Caco-2 (cell line): ENCODE measurements at places on chromosomes 13 and 19. TPM values are rescaled to one million over a fixed set of nuclear protein-coding genes. Genes with fewer than 3 reads are reported as not detected.
A peak's percentile ranks its signal among the peaks of the same experiment; 100 is the strongest.

GRCh38 chr13:31887286-31887685 is 144.3 kb upstream of the FRY start:
- H3K27ac ChIP-seq: no peak overlapping the region
- no peak overlapping the region for H3K4me3 ChIP-seq
- H3K4me1 ChIP-seq: no peaks in the 10 kb centered on the region
- no peak for DNase-seq

DNA sequence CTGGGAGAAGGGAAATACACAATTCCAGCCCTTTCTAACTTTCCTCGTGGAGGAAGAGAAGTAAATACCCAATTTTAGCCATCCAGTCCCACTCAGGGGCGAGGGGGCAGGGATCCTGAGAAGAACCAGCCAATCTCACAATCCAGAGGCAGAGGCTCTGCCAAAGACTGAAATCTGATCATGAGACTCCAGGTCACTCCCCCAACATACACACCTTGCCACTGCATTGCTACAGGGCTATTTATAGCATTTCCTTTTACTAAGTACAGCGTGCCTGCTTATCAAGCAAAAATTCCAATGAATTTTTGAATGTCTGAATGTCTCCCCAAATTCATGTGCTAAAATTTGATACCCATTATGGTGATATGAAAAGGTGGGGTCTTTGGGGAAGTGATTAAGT is 1687.5 kb downstream of the EFNB2 start:
- H3K4me1 ChIP-seq: no peaks in the 10 kb centered on the region
- no peak for DNase-seq
- H3K27ac ChIP-seq: no peak overlapping the region
- no peaks in the 10 kb centered on the region for H3K36me3 ChIP-seq

- H3K27ac ChIP-seq: no peak overlapping the region
- no peak overlapping the region for H3K4me3 ChIP-seq
- DNase-seq: peak; percentile 76
- peaks cover 11% of the 10 kb centered on the region; the same call in 1 of the 2 replicates for H3K4me1 ChIP-seq
Measured at GRCh38 chr19:55437410-55437809, 5.7 kb downstream of the SHISA7 start.

- DNase-seq: no peak
- no peaks in the 10 kb centered on the region for H3K27me3 ChIP-seq
- H3K36me3 ChIP-seq: peaks cover 3% of the 10 kb centered on the region
Measured at GRCh38 chr19:11041194-11041593, 48.1 kb upstream of the LDLR start.

UGGT2 gene
- 35.5 and 42.0 TPM in 2 replicates for total RNA-seq

DNA sequence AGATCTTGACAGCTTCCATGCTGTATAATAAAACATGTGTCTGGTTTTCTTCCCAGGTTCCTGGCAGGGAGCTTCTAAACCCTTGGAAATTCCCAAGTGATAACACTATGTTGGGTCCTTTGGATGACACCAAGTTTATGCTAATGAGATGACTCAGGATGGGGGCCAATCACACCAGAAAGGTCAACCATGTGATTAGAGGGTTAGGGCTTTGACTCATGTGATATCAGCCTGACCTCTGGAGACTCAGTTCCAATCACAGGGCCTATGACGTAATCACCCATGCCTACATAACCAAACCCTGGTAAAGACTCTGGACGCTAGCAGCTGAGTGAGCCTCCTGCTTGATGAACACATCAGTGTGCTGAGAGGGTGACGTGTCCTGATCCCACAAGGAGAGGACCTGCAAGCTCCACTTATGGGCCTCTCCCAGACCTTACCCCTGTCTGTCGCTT is 203.6 kb downstream of the DCLK1 start:
- H3K4me3 ChIP-seq: no peak overlapping the region
- no peaks in the 10 kb centered on the region for H3K4me1 ChIP-seq
- H3K36me3 ChIP-seq: no peaks in the 10 kb centered on the region
- H3K27me3 ChIP-seq: no peaks in the 10 kb centered on the region
- DNase-seq: no peak

- H3K27ac ChIP-seq: no peak overlapping the region
- no peak overlapping the region for H3K4me3 ChIP-seq
- no peaks in the 10 kb centered on the region for H3K4me1 ChIP-seq
- no peaks in the 10 kb centered on the region for H3K27me3 ChIP-seq
- no peaks in the 10 kb centered on the region for H3K36me3 ChIP-seq
Measured at GRCh38 chr19:47813995-47814328, 7.8 kb upstream of the CRX start.

DNA sequence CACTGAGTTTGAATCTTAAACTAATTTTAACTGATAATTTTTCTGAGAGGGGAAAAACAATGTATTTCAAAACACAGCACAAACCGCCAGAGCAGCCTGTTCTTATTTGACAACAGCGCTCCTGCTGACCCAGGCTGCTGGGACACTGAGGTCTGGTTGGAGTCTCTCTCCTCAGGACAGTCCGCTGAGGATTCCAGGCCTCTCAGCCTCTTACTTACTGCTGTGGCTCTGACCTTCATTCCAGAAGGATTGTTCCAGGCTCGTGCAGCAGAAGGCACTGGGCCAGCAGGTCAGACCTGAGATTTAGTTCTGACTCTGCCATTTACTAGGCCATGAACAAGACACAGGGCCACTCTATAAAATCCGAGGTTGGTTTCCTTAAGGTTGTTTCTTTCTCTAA is 393.6 kb downstream of the TDRD3 start:
- H3K4me1 ChIP-seq: no peaks in the 10 kb centered on the region
- no peaks in the 10 kb centered on the region for H3K36me3 ChIP-seq
- no peak overlapping the region for H3K27ac ChIP-seq
- H3K27me3 ChIP-seq: no peaks in the 10 kb centered on the region
- DNase-seq: no peak

DNA sequence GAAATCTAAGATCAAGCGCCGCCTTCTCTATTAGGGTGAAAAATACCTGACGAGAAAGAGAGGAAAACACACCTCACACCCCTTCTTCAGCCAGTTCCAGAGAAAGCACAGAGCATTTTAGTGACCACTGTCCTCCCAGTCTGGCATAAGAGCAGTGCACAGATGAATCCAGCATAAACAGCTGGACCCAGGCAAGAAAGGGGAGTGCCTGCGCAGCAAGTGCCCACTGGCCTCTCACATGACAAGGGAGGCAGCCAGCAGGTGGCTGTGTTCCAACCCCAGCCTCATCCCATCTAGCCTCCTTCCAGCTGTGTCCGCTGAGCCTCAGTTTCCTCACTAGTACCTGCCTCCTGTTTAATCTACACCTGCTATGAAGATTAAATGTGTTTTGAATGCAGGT is 8.0 kb downstream of the MED26 start:
- H3K27ac ChIP-seq: no peak overlapping the region
- no peak for DNase-seq
- H3K4me1 ChIP-seq: peaks cover 8% of the 10 kb centered on the region
- no peak overlapping the region for H3K4me3 ChIP-seq
- H3K36me3 ChIP-seq: peaks cover 2% of the 10 kb centered on the region; the same call in 1 of the 2 replicates

GRCh38 chr13:28820099-28821051 is at the start of gene MTUS2:
Gene MTUS2 (plus strand): TSS chr13:28820339.
- H3K4me3 ChIP-seq: peak within 1 kb of the TSS; percentile 42
- peaks cover 5% of the 10 kb centered on the region; the same call in 1 of the 2 replicates for H3K4me1 ChIP-seq
- no peaks in the 10 kb centered on the region for H3K36me3 ChIP-seq
- H3K27ac ChIP-seq: no peak within 1 kb of the TSS
- peak; percentile 28 for DNase-seq
- H3K27me3 ChIP-seq: peaks cover 4% of the 10 kb centered on the region

ZNF530 gene
- total RNA-seq: 8.6 and 8.8 TPM in 2 replicates

CACNG6 gene
- total RNA-seq: 1.4 and 1.6 TPM in 2 replicates

OR7D2 gene
- total RNA-seq: not detected in 2 replicates

C1QTNF9 gene
- not detected in 2 replicates for total RNA-seq

ZNF816 gene
- total RNA-seq: 8.8 and 11.5 TPM in 2 replicates
